ENCODE measurements at places on chromosomes 4 and X.
A peak's percentile ranks its signal among the peaks of the same experiment; 100 is the strongest.

DNA sequence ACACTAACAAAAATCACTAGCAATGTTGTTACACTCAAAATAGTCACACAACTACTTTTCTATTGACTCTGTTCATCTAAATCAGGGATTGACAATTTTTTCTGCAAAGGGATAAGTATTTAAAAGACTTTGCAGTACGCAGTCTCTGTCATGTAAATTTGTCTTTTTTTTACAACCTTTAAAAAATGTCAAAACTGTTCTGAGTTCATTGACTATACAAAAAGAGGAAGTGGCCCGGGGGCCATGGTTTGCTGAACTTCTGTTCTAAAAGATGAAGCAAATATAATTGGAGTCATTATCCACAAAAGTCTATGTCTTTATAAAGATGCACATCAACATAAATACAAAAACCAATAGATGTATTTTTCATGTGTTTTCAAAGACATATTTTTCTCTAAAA, 1310.3 kb downstream of the RPA4 start:
- no peak for DNase-seq

DNA sequence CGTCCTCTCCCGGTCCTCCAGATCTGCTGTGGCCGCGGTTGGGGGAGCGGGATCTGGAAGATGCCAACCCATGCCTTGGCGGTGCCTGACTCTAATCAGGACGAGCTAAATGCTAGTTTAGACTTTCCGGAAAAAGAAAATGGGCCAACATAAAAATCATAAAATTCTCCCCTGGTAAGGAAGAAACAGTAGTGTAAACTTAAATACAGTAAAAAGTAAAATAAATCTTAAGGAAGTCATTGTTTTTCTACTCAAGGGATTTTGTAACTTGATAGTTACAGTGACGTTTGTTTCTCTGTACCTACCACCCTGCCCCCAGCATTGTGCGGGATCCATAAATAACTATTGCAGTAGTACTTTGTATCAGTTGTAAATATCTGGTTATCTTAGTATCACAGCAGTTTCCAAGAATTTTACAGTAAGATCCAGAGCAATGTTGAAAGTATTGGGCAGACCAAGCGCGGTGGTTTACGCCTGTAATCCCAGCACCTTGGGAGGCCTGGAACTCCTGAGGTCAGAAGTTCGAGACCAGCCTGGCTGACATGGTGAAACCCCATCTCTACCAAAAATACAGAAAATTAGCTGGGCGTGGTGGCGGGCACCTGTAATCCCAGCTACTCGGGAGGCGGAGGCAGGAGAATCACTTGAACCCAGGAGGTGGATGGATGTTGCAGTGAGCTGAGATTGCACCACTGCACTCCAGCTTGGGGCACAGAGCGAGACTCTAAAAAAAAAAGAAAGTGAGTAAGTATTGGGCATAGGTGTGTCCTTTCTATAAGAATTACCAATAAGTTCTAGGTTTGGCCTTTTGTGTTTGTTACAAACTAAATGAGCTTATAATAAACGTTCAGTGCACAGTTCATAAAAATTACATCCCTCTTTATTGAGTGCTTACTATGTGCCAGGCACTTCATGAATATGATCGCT, 1.0 kb upstream of the PLA2G12A start:
- no peak for DNase-seq

DNA sequence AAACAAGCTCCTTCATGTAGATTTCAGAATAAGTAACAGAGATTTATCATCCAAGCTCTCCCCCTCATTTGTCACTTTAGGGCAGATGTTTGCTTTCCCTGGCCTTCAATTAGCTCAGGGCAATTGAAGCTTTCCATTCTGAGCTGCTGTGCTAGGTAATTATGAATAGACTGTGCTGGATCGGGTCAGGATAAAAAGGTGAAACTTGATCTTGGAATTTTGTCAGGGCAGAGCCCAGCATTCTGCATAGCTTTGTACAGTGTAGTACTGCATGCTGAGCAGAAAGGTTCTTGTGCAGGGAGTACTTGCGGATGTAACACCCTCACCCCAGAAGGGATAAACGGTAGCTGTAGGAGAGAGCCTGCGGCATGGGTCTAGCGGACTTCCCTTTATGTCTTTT, 64.0 kb upstream of the CLDN34 start:
- DNase-seq, result no peak

DNA sequence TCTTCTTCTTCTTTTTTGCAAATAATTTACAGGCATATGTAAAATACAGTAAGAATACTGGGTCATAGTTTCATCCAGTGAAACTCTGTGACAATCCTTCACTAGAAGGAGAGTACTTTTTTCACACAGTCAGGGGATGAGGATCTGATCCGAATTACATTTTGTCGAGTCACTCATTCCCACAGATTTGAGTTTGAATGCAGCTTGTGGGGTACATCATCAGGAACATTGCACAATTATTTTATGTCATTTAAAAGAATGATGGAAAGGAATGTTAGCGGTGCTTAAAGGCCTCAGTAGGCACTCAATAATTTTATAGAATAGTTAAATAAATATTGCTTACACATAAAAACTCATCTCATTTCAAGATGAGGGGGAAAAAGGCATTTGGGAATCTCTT, 88.6 kb downstream of the CHRNA9 start:
- no peak for DNase-seq

DNA sequence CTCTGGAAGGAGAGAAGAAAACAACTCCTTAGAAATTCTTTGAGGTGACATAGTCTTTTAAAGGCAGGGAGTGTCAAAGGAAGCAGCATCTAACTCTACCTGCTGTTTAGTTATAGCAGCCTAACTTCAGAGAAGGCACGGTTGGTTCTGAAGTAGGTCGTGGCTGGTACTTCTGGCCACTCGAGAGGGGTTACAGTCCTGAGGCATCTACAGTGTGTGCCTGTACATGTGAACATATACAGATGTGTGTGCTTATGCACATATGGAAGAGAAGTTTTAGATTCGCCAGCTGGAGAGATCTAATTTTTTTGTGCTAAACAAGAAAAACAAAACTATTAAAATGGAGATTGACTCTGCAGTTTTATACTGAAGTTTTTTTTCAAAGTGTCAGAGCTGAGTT, 52.7 kb downstream of the GATB start:
- DNase-seq, result no peak

- no peak for DNase-seq
Measured at GRCh38 chr4:146212781-146213180, 1.6 kb upstream of the REELD1 start.

DNA sequence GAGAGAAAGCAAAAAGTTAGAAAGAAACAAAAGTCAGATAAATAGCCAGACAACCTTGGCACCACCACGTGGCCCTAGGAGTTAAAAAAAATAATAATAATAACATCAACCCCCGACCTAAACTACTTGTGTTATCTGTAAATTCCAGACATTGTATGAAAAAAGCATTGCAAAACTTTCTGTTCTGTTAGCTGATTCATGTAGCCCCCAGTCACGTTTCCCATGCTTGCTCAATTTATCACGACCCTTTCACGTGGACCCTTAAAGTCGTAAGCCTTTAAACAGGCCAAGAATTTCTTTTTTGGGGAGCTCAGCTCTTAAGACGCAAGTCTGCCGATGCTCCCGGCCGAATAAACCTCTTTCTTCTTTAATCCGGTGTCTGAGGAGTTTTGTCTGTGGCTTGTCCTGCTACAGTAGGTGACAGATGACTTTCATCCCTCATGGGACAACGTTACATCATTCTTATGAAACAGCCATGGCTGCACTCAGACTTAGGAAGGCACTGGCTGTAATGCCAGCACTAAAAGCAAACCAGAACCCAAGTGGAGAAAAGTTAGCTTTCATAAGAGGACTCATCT, 520 bp downstream of the ACOX3 start:
- DNase-seq, result no peak

DNA sequence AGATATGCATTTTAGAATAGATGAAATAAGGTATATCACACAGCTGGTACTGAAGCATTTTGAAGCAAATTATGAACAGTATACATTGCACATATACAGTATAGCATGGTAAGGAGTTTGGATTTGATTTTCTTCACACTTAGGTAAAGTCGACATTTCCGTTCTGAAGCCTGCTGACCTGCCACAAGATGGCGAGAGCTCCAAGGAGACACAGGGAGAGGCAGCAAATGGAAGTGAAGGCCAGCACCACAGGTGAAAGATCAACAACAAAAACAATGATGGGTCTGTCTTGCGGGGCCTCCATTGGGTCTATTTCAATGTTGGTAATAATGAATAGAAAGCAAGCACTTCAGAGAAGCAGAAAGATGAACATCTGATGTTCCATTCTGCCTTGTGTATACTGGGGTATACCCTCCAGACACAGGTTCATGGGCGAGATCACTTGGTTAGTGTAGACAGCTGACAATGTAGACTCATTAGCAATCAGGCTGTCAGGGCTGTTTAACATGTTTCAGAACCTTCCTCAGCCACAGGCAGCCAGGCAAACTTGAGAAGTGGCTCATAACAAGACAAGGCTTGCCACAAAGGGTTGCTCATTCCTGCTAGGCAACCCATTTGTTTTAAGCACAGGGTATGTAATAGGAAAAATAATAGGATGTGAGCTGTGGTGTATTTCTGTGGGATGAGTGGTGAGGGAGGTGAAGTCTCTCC, 21.4 kb upstream of the NOX1 start:
- DNase-seq, result peak; percentile 35

DNA sequence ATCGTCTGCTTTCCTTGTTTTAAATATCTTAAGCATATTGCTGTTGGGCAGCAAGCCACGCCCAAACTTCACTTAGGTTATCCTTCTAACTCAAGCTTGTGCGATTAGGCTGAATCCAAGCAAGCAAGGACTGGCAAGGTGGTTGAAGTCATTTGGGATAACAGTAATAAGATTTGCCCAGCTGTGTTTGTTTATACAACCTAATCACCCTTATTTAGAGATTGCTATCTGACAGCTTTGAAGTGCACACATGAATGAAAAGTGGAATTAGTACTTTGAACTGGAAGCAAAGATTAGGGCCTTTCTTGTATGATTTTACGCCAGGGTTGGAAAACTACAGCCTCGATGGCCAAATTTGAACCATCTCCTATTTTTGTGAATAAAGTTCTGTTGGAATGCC, 182.1 kb downstream of the ASB9 start:
- DNase-seq, result no peak

GRCh38 chr4:27616166-27616565, 755.5 kb downstream of the STIM2 start:
- no peak for DNase-seq

DNA sequence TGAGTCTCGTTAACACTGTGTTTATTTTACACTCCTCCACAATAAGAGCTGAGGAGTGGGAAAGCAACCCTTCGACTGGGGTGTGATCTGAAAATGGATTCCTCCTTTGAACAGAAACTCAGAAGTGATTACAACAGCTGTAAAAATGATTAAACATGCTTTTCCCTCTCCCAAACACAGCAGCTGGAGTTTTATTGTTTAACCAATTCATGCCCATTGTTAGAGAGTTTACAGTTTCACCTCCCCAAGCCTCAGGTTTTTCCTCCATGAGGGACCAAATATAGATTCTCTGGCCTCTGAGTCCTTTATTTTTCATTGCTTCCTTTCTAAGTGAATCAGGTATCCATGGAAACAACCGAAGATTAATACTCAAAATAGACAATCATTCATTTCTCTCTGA, 263.0 kb upstream of the TAPT1 start:
- no peak for DNase-seq

Measured in MM.1S (cell line).